ACHN (cell line): ENCODE measurements at places on chromosomes 2 and 18.

- no peak for DNase-seq
Measured at GRCh38 chr2:207459990-207460757, 69.6 kb upstream of the CREB1 start.

- no peak for DNase-seq
Measured at GRCh38 chr18:49876536-49876935, 63.2 kb upstream of the ACAA2 start.

DNA sequence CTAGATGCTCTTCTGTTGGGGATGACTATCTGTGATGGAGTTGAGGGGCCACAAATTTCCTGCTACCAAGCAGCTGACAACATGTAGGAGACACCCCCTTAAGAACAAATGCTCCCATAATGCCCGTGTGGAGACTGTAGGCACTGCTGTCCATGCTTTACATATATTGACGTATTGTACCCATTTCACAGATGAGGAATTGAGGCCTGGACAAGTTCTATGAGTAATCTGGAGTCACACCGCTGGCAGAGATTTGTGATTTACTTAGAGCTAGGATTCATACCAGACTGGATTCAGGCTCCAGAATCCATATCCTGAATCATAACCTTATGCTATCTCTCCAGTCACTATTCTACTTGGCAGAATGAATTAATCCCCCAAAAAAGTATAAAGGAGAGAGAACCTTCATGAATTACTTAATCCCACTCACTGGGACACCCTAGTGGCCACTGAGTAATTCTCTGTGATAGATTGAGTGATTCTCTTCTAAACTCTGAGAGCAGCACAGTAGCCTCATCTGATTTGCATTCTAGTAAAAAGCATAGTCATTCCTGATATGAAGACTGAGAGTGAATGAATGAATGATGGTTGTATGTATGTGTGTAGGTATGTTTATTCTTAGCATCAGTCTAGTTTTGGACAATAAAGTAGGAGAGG, 460.7 kb upstream of the MEIS1 start:
- DNase-seq, result no peak

- no peak for DNase-seq
Measured at GRCh38 chr2:7841751-7842150, 840.1 kb upstream of the ID2 start.

DNA sequence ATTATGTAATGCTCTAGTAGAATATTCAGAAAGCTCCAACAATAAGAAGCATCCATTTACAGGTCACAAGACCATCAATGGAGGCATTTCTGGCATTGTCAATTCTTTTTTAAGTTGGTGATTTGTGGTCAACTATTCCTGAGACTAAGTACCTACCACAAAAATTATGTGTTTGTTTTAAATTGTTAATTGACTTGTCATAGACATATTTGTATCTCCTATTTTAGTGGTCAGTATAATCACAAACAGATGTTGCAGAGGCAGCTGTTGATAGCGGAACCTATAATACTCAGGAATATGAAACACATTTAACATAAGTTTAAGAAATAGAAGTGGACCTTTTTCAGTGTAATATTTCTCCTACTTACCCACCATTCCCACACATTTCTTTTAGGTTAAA, 430.1 kb downstream of the CCDC85A start:
- no peak for DNase-seq
